ENCODE measurements at places on chromosomes 4 and X. TPM values are rescaled to one million over a fixed set of nuclear protein-coding genes. Genes with fewer than 3 reads are reported as not detected.
A peak's percentile ranks its signal among the peaks of the same experiment; 100 is the strongest.

- DNase-seq: no peak
These were observed 45.5 kb upstream of the CLNK start for GRCh38 chr4:10730019-10730418.

DNA sequence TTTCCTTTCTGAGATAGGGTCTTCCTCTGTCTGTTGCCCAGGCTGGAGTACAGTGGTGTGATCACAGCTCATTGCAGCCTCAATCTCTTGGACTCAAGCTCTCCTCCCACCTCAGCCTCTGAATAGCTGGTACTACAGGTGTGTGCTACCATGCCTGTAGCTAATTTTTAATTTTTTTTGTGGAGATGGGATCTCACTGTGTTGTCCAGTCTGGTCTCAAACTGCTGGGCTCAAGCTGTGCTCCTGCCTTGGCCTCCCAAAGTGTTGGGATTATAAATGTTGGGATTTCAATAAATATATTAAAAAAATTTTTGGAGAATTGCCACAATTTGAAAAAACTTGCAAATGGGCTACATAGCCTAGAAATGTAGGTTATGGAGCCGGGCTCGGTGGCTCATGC, 18.5 kb downstream of the RAPGEF2 start:
- no peak for DNase-seq

GRCh38 chr4:138645289-138645688, 370.3 kb upstream of the NOCT start:
- DNase-seq: no peak

GRCh38 chr4:150394046-150394445, 187.9 kb upstream of the MAB21L2 start:
- no peak for DNase-seq

DNA sequence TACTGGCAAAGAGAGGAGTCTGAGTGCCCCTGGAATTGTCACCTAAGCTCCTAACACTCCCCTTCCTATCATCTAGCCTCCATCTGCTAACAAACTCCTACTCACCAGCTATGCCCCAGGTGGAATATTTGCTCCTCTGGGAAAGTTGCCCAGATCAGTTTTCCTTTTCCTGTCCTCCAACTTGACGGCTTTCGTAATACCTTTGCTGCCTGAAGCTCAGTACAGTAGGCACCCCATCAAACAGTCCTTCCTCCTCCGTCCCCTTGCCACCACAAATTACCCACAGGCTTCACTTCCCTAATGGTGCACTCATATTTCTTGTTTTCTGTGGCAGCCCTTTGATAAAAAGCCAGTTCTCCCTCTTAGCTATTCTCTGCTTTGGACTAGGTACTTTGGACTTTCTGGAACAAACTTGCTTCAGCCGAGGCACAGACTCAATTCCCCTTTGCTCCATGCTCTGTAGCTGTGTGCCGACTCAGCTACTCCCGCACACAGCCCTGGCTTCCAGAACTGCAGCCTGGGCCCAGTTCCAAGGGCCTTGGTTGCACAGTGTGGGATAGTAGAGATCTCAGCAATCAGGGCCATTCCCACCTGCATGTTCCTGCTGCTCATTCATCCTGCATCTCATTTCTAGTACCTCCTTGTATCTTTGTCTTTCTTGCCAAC, 605.1 kb downstream of the BCOR start:
- DNase-seq: no peak

DNA sequence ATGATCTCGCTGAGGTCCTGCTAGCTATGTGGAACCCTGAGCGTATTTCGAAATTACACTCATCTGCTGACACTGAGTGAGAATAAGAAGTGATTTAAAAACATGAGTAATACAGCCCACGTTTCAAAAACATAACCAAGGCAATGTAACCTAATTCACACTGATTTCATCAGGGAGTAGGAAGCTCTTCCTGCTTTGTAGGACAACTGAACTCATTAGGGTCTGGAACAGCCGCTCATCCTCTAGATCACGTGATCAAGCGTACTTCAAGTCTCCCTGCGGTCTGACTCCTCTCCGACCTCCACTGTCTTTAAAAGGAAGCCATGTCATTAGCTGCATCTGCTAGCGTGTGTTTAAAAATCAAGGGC, 138.0 kb downstream of the NSUN7 start:
- DNase-seq: no peak

DNA sequence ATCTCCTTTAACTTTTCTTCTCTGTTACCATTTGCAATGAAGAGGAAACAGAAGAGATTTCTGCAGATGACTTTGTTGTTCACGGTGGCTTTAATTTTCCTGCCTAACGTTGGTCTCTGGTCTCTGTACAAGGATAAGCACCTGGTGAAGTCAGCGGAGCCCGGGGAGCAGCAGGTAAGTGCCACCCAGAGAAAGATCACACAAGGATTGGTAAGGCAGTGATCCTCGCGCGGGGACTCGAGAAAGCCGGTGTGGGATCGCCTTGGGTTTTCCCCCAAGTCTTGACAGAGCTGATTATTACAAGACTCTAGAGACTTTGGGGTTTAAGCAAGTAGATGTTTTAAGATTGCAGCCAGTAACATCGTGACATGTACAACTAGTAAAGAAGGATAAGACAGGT, 1.3 kb downstream of the GALNTL6 start:
- DNase-seq: no peak

DNA sequence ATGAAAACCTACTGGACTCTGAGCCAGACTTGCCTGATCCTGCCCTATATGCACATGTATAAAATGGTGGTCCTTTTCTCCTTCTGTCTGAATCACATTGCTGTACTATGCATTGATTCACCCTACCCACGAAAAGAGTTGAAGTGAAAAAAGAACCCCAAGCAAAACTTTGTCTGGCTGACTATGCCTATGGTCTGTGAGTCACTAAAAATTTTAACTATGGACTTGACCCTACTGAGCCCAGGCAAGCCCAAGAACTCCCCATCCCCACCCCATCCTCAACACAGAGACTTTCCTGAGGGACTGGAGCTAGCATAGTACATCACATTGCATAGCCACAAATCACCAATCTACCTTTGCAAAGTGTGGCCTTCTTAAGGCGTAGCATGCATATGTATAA, 116.6 kb upstream of the TENM3 start:
- DNase-seq: no peak

DNA sequence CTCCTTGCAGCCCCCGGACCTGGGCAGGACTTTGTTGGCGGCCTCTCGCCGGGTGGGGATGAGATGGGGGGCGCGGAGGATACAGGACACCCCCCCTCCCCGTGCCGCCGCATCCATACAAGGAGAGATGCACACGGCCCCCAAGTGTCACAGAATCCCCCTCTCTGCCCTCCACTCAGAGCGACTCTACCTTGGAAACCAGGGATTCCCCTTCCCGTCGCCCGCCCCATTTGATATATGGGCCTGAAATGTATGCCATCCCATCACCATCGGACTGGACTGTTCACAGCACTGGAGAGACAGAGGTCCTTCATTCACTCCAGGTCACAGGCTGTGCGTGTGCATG, 426 bp downstream of the PORCN start:
- DNase-seq: no peak

GRCh38 chr4:56060036-56060435, 111.3 kb downstream of the CEP135 start:
- DNase-seq: no peak

DNA sequence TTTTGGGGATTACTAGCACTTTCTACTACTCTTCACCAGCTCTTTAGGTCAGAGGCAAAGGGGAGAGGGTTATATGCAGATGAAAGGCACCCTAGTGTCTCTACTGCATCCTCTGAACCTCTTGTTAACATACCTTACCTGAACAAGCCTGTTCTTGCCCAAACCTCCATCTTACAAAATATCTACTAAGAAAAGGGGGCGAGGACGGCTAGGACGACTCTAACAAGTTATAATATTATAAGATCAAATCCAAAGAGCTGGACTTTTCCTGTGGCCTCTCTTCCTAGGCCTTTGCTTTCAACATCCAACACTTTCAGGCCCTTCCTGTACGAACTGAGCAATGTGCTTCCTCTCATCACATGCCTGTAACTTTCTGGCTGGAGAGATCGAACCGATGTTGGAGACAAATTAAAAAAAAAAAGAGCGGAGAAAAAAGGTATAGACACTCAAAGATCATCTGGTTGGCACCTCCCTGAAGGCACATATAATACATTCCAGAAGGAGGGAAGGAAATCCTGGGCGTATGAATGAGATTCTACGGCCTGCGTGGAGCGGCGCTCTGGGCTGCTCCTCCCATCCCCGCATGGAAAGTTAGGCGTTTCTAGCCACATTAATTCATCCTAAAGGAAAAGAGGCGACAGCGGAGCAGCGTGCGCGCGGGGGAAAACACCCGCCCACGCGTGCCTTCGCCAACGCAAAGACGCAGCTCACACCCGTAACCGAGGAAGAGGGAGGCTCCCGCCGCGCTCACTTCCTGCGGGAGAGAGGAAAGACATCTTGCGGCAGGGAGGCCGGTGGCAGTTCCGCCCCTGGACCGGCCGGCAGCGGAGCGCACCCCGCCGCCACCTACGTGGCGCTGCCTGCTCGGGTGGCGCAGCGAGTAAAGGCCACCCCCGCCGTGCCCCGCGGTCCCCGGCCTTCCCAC, 808 bp downstream of the PRDM5 start:
- peak; percentile 32 for DNase-seq

- no peak for DNase-seq
These were observed 26.9 kb downstream of the UBA6 start for GRCh38 chr4:67674098-67674497.

- no peak for DNase-seq
These were observed 5.9 kb upstream of the GK2 start for GRCh38 chr4:79413886-79414285.

DNA sequence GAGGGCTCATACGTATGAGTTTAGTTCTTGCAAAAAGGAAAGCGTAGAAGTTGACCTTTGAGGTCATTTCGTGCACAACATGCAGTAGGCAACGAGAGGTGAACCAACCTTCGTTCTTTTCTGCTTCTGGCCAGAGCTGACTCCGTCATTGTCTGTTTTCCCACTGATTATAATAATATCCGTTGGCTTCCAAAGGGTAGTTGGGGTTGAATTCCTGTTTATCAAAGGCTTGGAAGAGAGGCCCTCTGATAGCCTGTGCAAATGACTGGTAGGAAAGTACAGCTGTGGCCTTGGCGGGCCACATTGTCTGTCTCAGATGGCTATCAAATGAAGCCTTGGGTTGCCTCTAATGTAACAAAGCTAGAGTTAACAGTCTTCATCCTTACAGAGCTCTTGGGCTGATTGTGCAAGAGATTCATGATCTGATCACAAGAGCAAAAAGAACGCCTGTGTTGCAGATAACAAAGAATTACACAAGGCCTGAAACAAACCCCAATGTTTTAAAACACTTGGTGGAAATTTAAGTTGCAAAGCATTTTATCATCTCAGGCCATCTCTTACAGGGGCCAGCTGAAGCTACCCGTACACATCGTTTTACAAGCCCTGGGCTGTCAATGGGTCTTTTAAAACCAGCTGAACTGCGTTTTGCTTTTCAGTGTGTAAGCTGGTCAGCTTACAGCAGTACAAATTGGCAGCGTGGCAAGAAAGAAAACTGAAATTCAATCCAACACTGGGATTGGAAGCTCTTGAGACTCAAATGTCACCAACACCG, 46.1 kb upstream of the FAM9C start:
- no peak for DNase-seq

DNA sequence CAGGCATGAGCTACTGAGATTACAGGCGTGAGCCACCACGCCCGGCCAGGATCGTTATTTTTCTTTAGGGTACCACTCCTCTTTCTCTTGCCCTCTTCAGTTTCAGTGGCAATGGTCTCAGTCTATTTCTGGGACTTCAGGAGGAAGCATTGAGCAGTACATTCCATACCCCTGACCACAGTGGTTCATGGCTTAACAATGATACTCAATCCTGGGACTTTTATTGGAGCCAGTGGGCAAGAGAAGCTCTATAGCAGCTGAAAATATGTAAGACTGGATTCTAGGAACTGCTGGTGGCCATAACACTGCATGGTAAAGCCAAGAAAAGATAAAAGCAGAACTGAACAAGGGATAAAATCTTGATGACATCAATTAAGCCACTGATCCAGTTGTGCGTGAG, 5.8 kb upstream of the CCNA2 start:
- DNase-seq: no peak

- DNase-seq: no peak
These were observed 51.7 kb downstream of the PHF8 start for GRCh38 chrX:53992589-53992988.

DNA sequence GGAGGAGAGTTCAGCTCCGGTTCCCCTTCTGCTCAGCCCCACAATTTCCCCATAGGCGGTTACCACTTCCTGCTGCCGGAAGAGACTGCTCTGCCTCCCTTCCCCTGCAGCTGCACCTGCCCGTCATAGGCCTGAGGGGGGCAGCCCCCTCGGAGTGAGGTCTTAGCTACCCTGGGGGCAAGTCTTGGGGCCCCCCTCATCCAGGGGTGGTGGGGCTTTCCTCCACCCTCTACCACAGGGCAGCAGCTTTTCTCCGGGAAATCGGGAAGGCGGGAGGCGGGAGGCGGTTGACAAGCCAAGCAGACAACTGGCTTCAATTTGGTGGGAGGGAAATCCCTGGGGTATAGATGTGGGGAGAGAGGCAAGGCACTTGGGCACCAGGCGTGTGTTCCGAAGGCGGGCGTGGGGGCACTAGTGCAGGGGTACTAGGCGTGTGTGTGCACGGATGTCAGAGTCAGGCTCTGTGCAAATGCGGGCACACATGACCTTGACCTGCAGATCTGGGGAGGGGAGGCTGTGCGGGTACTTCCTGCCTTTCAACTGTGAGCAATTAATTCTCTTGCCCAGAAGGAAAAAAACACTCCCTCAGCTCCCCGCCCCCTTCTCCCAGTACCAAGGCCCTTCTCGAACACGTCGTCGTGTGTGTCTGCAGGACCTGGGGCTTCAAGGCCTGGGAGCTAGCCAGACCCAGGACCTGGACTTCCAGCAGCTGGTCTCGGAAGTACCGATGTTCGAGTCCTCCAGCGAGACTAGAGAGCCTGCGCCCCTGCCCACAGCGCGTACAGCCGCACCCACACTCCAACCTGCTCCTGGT, 1.0 kb upstream of the ARHGAP4 start:
- DNase-seq: peak; percentile 40

DNA sequence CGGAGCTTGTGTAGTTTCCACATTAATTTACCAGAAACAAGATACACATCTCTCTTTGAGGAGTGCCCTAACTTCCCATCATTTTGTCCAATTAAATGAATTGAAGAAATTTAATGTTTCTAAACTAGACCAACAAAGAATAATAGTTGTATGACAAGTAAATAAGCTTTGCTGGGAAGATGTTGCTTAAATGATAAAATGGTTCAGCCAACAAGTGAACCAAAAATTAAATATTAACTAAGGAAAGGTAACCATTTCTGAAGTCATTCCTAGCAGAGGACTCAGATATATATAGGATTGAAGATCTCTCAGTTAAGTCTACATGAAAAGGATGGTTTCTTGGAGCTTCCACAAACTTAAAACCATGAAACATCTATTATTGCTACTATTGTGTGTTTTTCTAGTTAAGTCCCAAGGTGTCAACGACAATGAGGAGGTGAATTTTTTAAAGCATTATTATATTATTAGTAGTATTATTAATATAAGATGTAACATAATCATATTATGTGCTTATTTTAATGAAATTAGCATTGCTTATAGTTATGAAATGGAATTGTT, at the start of gene FGB:
TSS of gene FGB (plus strand) at position 315 of the 558 bp plus-strand sequence. CDS start at position 323, 8 bp downstream.
- DNase-seq: no peak

- no peak for DNase-seq
These were observed 91.2 kb downstream of the RAP1GDS1 start for GRCh38 chr4:98352396-98352795.

PABPC4L gene
- 7.2 TPM for polyA plus RNA-seq

NSUN7 gene
- polyA plus RNA-seq: 1.8 TPM

ZCCHC12 gene
- polyA plus RNA-seq: 0.47 TPM

TRIML2 gene
- not detected for polyA plus RNA-seq

DCX gene
- 12.0 TPM for polyA plus RNA-seq

SLC16A2 gene
- 47.2 TPM for polyA plus RNA-seq

RHOXF2 gene
- 0.09 TPM for polyA plus RNA-seq

SORCS2 gene
- polyA plus RNA-seq: 8.8 TPM

TXK gene
- 0.48 TPM for polyA plus RNA-seq

PLAC8 gene
- polyA plus RNA-seq: 1.6 TPM

NXF2B gene
- not detected for polyA plus RNA-seq
